ENCODE measurements at places on chromosomes 1 and 21. TPM values are rescaled to one million over a fixed set of nuclear protein-coding genes. Genes with fewer than 3 reads are reported as not detected.

Gene CELA3A
- total RNA-seq, result not detected

Gene GBP7
- total RNA-seq, result not detected

DNA sequence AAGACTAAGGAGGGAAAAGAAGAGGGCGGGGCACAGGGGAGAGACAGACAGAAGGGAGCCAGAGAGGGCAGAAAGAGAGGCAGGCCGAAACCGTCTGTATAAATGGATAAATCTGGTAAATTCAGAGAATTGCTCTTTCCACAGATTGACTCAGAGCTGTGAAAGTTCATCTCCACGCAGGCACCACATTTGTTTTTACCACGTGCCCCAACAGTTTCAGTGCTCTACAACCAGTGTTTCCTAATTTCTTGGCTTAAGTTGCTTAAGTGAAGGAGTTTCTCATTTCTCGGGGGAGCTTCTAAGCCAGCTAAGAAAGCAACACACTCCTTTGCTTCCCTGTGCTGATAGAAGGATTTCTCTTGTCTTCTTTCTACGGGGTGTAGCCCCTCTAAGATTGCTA lies 87.1 kb downstream of the ENAH start:
- DNase-seq, result no peak

DNA sequence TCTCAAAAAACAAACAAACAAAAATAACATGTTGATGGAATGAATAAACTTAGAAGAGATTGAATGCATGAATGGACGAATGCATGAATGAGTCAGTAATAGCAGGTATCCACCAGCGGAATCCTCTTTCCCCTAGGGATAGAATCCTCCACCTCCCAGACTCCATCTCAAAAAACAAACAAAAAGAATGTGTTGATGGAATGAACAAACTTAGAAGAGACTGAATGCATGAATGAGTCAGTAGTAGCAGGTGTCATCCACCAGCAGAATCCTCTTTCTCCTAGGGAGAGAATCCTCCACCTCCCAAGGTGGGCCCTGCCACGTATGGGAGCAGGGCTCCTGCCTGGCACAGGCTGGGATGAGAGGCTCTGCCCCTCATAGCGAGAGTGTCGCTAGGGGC lies 26.8 kb upstream of the RNF19B start:
- DNase-seq, result no peak

All from naive thymus-derived CD4-positive, alpha-beta T cell (primary cell).